ENCODE measurements at places on chromosomes 5 and 9. TPM values are rescaled to one million over a fixed set of nuclear protein-coding genes. Genes with fewer than 3 reads are reported as not detected.

FYB1 gene
- not detected for total RNA-seq

IL3 gene
- total RNA-seq = not detected

CCL27 gene
- total RNA-seq = not detected

SVEP1 gene
- 0.29 TPM for total RNA-seq

P4HA2 gene
- total RNA-seq = 33.6 TPM

ACSL6 gene
- total RNA-seq = not detected

- no peak for DNase-seq
Measured at GRCh38 chr9:119257592-119257991, 111.6 kb downstream of the BRINP1 start.

DNA sequence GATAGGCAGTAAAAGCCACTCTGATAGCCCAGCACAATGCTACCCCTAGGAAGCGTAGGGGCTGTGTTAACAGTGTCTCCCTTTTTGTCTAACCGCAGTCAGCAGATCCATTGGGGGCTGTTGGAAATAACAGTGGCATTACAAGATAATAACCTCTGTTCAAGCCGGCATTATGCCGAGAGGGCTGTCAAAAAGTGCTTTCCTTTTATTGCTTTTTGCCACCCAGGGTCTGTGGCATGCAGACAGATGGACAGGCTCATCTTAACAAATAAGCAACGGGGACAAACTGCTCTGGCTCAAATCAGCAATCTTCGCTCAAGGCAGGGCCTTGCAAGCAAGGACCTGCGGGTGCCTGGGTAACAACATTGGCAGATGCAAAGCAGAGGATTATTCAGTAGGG, 123.3 kb downstream of the TLR4 start:
- no peak for DNase-seq

DNA sequence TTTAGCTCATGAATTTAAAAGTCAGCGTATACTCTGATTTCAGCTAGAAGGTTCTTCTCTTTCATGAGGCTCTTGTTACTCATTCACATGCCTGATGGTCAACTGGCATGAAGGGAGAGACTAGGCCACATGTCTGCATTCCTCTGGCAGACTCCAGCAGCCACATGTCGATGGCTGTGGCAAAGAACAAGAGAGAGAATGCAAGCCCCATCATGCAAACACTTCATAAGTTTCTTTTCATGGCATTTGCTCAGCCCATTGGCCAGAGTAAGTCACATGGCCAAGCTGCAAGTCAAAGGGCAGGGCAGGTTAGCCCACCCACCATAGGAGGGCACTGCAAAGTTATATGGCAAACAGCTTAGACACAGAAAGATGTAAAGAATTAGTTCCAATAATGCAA, 5.4 kb downstream of the KCNV2 start:
- peak; percentile 82 for DNase-seq

- peak; percentile 81 for DNase-seq
Measured at GRCh38 chr9:115234094-115234493, 116.1 kb upstream of the TNC start.

DNA sequence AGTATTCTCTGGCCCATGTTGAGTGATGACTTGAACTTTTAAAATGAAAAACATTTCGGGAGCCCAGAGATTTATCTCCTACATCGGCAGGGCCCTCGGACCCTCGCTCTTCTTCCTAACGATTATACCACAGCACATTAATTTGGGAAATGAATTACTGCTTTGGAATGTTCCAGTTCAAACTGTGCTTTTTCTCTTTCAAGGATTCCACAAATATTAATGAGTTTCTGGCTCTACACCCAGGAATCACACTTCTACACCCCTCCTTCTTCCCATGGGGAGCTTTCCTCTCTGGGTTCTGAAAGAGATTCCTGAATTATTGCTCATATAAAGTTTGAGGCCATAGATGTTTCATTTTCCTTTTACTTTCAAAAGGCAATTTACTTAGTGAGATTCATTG, 41.2 kb downstream of the NSG2 start:
- DNase-seq = no peak

- no peak for DNase-seq
Measured at GRCh38 chr5:170743876-170744212, 39.7 kb upstream of the GABRP start.

DNA sequence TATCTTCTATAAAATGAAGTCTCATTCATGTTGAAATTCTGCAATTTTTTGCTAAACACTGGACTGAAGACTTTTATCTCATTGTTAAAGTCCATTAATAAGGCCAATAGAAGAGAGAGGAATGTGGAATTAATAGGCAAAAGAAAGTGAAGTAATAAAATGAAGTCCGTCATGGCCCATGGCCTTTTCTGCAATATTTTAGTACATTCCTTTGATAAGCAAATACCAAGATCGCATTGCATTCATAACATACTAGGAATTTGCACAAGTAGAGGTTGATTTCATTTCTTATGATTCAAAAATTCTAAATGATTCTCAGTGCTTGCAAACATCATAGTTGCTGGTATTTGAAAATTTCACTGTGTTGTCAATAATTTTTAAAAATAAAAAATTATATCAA, 664.0 kb downstream of the NR2F1-AS1 start:
- no peak for DNase-seq

GRCh38 chr5:10528056-10528816, 35.6 kb upstream of the ANKRD33B start:
- no peak for DNase-seq

DNA sequence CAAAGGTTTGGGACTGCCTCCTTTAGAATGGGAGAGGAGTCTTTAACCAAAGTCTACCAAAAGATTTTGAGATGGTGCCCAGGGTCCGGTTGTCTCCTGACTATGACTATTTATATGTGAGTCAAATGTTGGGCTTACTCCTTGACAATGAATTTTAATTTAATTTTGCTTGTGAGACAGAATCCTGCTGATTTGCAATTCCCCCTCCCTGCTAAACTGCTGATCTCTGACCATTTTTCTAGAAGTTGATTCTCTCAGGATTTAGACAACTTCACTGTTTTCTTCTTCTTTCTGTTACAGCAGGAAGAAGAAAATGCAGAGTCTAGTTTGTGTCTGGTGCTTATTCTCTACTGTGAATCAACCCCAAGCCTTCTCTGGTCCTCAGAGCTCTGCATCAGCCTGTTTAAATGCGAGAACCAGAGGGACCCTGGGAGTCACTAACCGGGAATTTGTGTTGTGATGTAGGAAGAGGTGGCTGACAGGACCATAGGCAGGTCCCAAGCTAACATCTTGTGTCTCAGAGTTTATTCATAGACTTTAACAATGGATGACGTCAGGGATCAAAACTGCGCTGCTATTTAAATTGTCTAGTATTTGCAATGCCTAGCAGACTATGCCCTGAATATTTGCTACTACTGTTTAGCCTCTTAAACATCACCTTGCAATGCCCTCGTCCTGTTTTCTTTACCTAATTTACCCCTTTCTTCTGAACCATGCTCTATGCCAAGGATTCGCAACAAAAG, 124.0 kb upstream of the TAF11L2 start:
- no peak for DNase-seq

GRCh38 chr5:74943905-74944304, 77.7 kb upstream of the FAM169A start:
- DNase-seq = no peak

GRCh38 chr5:135020111-135020895, 13.7 kb downstream of the PITX1 start:
- no peak for DNase-seq

DNA sequence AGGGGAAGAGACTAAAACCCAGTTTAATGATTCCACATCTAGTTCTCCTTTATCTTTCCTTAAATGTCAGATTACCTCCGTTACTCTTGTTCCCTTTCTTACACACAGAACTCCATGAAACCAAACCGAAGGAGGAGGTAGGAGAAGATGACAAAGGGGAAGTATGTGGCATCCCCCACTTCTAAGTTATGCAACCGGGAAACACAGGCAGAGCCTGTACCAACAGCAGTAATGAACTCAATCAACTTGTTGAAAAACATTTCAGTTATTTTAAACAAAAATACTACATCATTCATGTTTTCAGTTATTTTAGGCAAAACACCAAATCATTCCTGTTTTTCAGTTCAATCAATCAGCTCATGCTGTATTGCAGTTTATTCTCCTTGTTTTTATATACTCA, 101.8 kb downstream of the PCSK1 start:
- no peak for DNase-seq

DNA sequence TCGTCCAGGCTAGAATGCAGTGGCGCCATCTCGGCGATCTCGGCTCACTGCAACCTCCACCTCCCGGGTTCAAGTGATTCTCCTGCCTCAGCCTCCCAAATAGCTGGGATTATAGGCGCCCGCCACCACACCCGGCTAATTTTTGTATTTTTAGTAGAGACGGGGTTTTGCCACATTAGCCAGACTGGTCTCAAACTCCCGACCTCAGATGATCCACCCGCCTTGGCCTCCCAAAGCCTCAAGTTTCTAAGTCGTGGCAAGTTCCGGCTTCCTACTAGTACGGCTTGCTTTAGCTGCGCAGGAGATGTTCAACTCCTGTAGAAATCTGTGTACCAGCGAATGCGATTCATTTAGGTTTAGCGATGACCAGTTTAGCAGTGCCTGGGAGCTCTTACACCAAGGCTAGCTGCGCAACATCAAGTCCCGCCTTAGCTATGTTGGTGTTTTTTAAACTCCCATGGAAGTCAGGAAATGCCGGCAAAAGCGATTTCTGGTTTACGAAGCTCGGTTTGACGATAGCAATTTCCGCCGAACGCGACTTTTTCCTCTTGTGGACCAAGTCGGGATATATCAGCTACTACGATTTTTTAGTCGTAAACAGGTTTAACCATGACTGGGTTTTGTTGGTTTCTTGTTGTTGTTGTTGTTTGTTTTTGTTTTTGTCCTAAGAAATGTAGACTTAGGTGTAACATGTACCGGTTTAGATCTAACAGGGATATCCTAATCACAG, 46.4 kb downstream of the ANXA2R start:
- no peak for DNase-seq

- DNase-seq = no peak
Measured at GRCh38 chr5:22051881-22052280, 801.3 kb downstream of the CDH12 start.
